Kidney (tissue), 22 donors: ENCODE measurements at places on chromosomes 4 and X.

- DNase-seq, result no peak
These were observed 10.3 kb downstream of the CENPI start for GRCh38 chrX:101108284-101108683.

DNA sequence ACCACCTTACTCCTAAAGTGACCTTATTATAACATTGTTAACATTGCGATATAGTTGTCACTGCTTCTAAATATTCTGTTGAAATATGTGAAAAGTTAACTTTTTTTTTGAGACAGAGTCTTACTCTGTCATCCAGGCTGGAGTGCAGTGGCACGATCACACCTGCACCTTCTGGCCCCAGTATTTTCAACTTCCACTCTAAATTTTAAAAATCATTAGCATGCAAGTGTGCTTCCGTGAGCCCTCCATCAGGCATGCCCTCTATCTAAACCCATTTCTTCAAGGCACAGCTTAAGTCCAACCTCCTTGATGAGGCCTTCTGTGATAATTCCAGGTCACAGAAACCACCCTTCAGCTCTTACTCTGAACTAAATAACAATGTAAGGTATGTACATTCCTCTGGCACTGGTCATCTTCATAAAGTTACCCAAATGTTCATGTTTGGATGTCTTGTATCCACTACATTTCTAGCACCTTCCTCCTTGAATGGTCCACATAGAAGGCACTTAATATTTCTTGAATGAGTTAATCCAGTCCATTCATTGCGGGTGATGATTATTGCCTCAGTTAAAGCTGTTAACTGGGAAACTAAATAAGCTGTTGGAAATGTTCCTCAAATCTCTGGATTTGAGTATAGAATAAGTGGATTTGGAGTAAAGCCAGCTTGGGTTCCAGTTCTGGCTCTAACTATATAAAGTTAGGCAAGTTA lies 38.6 kb upstream of the TMEM131L start:
- DNase-seq, result no peak

GRCh38 chr4:112280386-112281056 lies 5.2 kb downstream of the TIFA start:
- DNase-seq, result no peak

DNA sequence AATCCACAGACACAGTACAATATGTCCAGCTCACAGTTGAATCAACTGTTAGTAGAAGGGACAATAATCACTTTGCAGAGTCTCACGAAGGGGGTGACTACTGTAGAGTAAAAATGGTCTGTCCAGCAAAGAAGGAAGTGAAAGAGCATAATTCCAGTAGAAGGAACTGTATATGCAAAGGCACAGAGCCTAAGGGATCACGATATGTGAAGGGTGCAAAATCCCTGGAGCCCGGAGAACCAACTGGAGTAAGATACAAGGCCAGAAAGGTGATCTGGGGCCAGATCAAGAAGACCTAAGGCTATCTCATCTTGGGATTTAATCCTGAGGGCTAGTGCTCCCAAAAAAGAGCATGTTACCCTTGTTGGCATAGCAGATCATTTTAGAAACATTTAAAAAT lies 192.7 kb upstream of the LDB2 start:
- no peak for DNase-seq

DNA sequence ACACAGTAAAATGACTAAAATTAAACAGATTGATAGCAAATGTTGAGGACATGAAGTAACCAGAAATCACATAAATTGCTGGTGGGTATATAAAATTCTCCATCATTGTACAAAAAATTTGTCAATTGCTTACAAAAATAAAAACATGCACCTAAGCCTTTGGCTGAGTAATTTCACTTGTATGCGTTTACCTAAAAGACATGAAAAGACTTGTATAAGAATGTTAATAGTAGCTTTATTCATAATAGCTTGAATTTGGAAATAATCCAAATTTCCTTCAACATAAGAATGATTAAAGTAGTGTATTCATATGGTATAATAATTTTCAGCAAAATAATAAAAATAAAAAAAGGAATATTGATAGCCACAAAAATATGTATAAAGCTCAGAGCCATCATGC lies 37.7 kb downstream of the PDHA2 start:
- no peak for DNase-seq
